ENCODE measurements at places on chromosomes 3 and 15.
A peak's percentile ranks its signal among the peaks of the same experiment; 100 is the strongest.

DNA sequence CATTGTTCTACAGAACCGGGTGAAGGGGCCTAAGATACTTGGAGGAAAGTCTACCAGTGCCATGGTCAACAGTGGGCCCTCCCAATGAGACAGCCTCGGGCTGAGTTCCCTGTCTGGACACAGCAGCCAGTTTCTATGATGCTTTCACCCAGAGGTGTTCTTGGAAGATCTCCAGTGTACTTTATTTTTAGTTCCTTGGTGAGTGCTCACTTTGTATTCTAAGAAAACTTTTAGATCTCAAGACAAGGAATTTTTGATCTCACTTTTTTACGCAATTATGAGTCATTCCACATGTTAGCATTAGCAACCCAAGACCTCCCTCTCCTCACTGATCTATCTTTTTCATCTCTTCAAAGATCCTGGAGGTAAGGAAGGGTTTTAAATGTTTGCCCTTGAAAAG, 287.7 kb downstream of the RORA start:
- no peak for DNase-seq

DNA sequence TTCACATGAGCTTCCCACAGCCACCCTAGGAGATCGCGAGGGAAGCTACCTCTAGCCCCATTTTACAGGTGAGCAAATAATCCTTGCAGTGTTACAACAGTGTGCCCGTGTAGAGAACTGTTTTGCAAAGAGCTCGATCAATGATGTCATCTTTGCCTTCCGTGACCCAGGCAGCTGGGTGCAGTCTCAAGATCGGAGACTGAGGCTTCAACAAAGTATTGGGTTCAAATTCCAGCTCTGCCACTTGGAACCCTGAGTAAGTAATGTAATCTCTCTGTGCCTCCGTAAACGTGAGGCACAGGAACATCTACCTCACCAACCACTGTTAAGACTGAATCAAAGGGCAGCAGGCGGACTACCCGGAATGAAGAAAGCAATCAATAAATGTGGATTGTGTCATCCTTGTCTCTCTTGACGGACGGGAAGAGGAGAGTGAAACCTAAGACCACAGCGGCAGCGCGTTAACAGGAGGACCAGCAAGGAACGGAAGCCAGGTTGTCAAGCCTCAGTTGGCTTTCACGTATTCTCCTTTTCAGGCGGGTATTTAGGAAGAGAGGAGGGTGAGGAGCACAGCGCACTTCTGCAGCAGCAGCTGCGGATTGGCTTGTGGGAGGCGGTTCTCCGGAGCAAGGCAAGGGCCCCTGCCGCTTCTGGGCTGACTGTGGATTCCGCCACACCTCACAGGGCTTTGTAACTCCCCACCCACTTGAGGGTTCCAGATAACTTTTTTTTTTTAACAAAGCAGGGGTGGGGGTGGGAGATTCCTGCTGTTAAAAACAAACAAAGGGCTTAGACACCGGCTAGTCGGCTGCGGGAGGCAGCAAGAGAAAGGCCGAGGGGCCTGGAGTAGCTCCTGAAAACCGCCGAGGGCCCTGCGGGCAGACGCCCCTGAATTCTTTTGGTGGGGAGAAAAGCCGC, 1.5 kb upstream of the SMAD3 start:
- peak; percentile 83 for DNase-seq

DNA sequence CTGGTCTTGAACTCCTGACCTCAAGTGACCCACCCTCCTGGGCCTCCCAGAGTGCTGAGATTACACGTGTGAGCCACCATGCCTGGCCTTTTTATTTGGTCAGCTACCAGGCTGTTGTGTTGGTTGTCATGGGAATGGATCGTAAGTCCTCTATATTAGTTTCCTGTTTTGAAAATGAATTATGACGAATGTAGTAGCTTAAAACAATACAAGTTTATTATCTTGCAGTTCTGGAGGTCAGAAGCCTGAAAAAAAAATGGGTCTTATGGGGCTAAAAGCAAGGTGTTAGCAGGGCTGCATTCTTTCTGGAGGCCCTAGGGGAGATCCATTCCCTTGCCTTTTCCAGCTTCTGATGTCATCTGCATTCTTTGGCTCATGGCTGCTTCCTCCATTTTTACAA, 25.1 kb upstream of the HERC1 start:
- peak; percentile 21 for DNase-seq

- peak; percentile 74 for DNase-seq
Observed at GRCh38 chr3:119034256-119035013, at the start of gene IGSF11. Gene IGSF11, minus strand, starts transcription at chr3:119034846. Its CDS starts 264 bp downstream, at chr3:119034582.

- no peak for DNase-seq
Observed at GRCh38 chr3:53235545-53235944, 20.3 kb downstream of the TKT start.

GRCh38 chr3:49609314-49609713, 55.0 kb downstream of the BSN start:
- DNase-seq, result no peak
